ENCODE measurements at places on chromosomes 7 and 10.
A peak's percentile ranks its signal among the peaks of the same experiment; 100 is the strongest.

- no peak for DNase-seq
Observed at GRCh38 chr7:111755383-111755782, 193.1 kb upstream of the IMMP2L start.

- no peak for DNase-seq
Observed at GRCh38 chr7:98283127-98283886, 1.8 kb downstream of the BRI3 start.

- DNase-seq: peak; percentile 30
Observed at GRCh38 chr10:64486149-64486548, 964.9 kb downstream of the REEP3 start.

GRCh38 chr10:31942435-31942834, 13.8 kb upstream of the ARHGAP12 start:
- no peak for DNase-seq

GRCh38 chr10:78524941-78525340, 491.3 kb downstream of the RPS24 start:
- DNase-seq: no peak

GRCh38 chr10:110841767-110842267, 29.9 kb upstream of the PDCD4 start:
- DNase-seq: no peak

GRCh38 chr10:102629661-102630614, 14.3 kb upstream of the TRIM8 start:
- peak; percentile 74 for DNase-seq

- DNase-seq: no peak
Observed at GRCh38 chr10:71333129-71333887, 14.2 kb downstream of the SLC29A3 start.

DNA sequence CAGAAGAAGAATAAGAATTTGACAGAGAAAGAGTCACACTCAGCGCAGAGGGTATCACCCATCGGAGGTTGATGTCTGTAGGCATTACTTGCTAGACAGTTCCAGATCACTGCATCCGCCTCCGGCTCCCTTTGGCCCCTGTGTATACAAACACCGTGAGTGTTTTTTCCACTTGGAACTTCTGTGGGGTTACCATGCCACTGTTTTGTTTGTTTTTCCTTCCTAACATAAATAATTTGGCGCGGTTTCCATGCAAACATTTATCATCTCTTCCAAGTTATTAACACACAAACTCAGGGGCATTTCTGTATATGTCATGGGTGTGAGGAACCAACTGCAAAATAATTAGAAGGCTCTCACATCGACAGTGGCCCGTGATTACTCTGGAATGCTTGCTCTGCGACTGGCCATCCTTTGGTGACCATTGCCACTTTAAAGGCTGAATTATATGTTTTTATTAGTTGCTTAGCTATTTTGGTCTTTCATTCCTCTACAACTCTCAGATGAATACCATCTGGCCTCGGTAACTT, 612.2 kb upstream of the MKI67 start:
- no peak for DNase-seq

DNA sequence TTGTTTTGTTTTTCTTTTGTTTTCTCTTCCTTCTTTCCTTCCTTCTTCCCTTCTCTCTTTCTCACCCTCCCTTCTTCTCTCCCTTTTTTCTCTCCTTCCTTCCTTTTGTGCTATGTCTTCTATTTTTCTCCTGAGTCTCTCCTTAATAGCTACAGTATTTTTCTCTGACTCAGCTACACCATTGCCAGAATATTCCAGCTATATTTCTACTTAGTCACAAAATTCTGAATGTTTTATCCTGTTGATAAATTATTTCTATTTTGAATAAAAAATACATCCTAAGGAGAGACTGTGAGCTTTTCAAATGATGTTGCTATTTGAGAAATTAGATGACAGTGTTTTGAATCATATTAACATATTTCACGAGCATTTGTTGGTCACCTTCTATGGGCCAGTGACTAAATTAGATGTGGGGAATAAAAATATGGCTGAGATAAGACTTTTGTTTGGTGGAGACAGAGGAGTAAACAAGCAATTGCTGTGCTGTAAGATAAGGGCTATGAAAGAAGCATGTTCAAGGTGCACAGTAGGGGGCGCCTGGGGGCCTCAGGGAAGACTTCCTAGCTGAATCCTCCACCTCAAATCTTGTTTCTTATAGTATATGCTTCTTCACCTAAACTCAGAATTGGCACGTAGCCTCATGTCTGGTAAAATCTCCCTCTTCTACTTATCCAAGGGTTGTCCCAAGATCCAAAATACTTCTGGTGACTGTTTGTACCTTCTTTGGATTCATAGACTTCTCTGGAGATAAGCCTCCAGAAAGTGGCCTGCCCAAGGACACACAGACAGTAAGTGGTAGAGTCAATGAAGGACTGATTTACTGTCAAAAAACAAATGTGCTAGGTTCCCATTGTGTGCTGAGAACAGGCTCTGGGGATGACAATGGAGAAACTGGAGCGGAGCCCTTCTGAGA, 115.5 kb upstream of the CREB5 start:
- no peak for DNase-seq

DNA sequence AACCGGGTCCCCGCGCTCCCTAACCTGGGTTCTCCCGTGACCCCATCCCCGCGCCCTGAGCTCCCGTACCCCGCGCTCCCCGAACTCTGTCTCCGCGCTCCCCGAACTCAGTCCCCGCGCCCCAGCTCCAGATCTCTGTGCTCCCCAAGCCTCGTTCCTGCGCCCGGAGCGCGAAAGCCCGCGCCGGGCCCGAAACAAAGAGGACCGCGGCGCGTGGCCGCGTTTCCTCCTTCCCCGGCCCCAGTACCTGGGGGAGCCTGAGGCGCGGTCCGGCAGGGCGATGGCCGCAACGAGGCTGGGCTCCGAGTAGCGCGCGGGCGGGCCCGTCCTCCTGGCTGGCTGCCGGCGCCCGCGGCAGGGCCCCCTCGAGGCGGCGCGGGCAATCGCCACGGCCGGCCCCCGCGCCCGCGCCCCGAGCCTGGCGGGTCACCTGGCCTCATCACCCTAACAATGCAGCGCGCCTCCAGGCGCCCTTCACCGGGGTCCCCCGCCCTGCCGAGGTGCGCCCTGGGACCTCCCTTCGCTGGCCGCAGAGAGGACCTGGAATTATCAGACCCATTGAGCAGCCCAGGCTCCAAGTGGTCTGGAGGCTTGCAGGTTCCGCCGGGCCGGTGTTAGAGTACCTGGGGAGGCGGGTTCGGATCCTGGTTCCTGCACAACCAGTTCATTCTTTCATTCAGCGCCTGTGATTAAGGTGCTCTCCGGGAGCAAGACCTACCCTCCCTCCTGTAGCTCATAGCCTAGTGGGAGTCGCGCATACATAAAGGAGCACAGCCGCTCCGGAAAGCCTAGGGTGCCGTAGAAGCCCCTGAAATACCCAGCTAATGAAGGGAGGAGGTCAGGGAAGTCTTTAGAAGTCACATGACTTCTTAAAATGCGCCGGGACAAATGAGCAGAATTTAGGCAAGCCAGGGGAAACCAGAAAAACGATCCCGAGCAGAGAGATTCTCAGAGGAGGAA, at the start of gene TNS3:
Gene TNS3 (minus strand): TSS at position 308 of the 960 bp plus-strand sequence. CDS start 142,475 bp downstream, outside the sequence.
- DNase-seq: no peak

DNA sequence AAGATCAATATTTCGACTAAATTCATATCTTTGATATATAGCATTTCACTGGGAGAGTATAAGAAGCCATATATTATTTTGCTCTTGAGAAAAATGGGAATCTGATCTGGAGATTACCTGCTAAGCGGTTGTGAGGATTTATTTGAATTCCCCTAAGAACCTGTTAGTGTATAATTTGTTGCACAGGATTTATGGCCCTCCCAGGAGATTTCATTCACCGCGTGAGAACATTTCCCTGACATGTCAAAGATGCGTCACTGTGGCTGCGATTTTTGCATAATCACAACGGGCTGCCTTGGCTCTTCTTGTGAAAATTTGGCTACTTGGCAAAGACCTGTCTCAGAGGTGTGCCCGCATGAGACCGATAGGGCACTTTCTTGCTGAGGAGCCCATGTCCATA, 184.7 kb upstream of the PFKP start:
- no peak for DNase-seq

- no peak for DNase-seq
Observed at GRCh38 chr7:137731436-137731835, 115.3 kb downstream of the DGKI start.

DNA sequence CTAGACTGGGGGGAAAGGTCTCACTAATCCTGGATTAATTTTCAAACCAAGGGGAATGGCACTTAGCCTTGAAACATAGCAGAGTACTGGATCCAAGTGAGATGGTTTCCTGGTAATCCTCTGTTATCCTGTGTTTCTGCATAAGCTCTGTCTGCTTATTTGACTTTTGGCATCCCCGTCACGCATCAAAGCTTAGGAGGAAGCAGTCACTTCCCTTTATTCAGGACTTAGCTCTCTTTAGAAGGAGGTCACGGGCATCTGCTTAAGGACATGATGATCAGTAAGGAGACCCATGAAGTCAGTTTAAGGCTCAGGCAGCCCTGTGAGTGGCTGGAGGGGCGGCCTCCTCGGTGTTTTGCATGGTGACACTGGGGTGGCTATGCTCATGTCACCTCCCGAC, 30.0 kb downstream of the TSPAN15 start:
- no peak for DNase-seq

DNA sequence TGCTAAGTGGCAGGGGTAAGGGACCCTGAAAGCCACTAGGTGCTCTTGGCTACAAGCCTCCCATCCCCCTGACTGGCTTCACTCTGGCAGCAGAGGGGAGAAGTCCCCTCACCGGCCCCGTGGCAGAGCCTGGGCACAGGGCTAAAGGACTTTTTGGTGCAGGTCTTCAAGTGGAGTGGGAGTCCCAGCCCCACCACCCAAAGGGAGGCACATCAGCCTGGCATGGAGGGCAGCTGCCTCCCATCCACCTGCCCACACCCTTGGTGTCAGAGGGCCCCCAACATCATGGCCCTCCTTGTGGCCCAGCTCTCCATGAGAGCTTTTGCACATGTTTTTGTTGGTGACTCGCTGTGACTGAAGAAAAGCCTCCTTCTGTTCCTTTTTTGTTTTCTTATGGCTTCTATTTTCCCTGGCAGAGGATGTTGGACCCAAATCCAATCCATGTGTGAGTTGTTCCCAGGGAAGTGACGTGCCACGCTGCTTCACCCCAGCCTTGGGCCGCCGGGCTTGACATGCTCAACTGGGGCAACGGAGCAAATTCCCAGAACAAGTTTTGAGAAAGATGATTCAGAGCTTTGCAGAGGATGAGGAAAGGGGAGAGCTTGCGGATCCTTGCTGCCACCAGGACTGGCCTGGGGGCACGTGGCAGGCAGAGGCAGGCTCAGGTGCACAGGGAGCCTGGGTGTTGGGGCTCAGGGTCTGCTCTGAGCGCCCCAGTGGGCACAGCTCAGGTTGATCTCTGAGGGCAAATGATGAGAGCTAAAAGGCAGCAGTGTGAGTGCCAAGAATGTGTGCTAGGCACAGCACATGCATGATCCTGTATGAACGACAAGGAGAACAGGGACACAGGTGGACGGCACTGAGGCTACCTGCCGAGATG, 1.9 kb upstream of the AEBP1 start:
- no peak for DNase-seq

GRCh38 chr10:33136271-33136670, 178.2 kb upstream of the ITGB1 start:
- no peak for DNase-seq

- no peak for DNase-seq
Observed at GRCh38 chr7:44078521-44078920, 3.8 kb downstream of the POLM start.

GRCh38 chr10:118358327-118358726, 16.2 kb upstream of the FAM204A start:
- DNase-seq: no peak

DNA sequence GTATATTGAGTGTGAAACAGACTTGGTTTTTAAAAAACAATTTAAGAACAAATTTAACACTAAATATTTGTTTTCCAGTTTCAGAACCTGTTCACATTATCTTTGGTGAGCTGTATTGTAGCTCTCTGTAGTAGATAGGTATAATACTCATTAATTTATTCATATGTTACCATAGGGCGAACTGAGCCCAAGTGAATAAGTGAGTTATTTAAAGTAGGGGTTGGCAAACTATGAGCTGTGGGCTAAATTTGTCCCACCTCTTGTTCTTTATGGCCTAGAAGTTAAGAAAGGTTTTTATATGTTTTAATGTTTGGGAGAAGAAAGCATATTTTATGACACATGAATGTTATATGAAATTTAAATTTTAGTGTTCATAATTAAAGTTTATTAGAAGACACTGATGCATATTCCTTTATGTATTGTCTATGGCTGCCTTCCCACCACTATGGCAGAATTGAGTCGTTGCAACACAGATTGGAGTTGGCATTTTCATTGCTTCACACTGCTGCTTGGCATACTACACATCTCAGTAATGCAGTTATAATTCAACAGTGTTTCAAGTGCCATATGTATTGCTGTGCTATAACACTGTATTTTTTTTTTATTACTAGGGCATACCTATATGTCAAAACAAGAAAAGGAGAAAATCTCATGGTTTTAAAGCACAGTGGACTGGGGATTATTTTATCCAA, 146.5 kb downstream of the ADK start:
- no peak for DNase-seq

- no peak for DNase-seq
Observed at GRCh38 chr10:70649526-70649925, 22.8 kb upstream of the ADAMTS14 start.

GRCh38 chr10:91798649-91799611, 704 bp downstream of the TNKS2 start:
- no peak for DNase-seq

DNA sequence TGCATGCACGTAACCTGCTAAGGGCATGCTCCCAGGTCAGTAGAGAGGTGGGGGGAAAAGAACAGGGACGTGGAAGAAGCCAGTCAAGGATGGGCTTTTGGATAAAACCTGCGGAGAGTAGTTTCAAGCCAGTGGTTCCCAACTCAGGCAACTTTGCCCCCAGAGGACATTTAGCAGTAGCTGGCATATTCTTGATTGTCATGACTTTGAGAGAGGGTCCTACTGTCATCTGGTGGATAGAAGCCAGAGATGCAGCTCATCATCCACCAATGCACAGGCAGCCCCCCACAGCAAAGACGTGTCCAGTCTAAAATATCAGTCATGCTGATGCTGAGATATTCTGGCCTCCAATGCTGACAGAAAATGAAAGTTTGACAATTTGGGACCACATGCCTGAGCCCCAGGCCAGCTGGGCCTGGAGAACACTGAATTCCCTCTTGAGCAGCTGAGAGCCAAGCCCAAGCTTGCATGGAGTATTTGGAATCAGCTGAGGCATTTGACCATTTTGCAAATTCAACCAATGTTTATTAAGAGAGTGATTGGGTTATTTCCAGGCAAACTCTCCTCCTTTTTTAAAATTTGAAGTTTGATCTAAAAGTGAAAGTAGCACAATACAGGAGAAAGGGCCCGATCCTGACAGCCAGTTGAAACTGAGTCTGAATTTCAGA, 110.0 kb upstream of the C7orf33 start:
- no peak for DNase-seq

GRCh38 chr10:71459513-71459912, 62.8 kb downstream of the CDH23 start:
- DNase-seq: no peak

All from non-pigmented ciliary epithelial cell (primary cell).